ENCODE measurements at places on chromosomes 13 and 19. TPM values are rescaled to one million over a fixed set of nuclear protein-coding genes. Genes with fewer than 3 reads are reported as not detected.

Gene LYL1
- 5.6 TPM for total RNA-seq

Gene ARHGAP45
- total RNA-seq, result 142 TPM

Gene TNFSF9
- total RNA-seq, result 1.2 TPM

Gene PRR19
- total RNA-seq, result 0.61 TPM

Gene PNMA8B
- 0.07 TPM for total RNA-seq

Gene CYP4F12
- total RNA-seq, result not detected

Gene OR4F17
- not detected for total RNA-seq

Gene ZNF66
- 6.0 TPM for total RNA-seq

Gene C19orf73
- total RNA-seq, result 1.4 TPM

Gene IGSF23
- total RNA-seq, result not detected

Gene ZNF540
- total RNA-seq, result 0.86 TPM

Gene BORCS8
- 16.4 TPM for total RNA-seq

Gene FAM83E
- total RNA-seq, result 2.4 TPM

Gene NALCN
- total RNA-seq, result not detected

Gene FFAR2
- total RNA-seq, result not detected

Gene PSG2
- not detected for total RNA-seq

Gene CYSLTR2
- 2.1 TPM for total RNA-seq

Gene BCKDHA
- 23.2 TPM for total RNA-seq

Gene FBXO17
- total RNA-seq, result not detected

Gene ZNF444
- 23.1 TPM for total RNA-seq

Gene ENOX1
- 0.45 TPM for total RNA-seq
